ENCODE measurements at places on chromosomes 11 and 22.

DNA sequence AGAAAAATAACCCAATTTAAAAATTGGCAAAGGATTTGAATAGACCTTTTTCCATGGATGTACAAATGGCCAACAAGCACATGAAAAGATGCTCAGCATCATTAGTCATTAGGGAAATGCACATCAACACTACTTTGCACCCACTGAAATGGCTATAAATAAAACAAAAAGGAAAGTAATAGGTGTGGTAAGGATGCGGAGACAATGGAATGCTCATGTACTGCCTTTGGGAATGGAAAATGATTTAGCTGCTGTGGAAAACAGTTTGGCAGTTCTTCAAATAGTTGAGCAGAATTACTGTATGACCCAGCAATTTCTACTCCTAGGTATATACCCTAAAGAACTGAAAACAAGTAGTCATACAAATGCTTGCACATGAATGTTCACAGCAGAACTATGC is 37.4 kb downstream of the LARGE2 start:
- DNase-seq, result no peak

GRCh38 chr22:36913427-36914389 is at the start of gene CSF2RB:
TSS of gene CSF2RB (plus strand) at chr22:36913628. CDS start at chr22:36922208, 8,580 bp downstream.
- peak; percentile 24 for DNase-seq

- DNase-seq, result no peak
Observed at GRCh38 chr11:122405547-122406341, 249.8 kb upstream of the UBASH3B start.

- peak; percentile 88 for DNase-seq
Observed at GRCh38 chr22:37643225-37643847, 3.9 kb downstream of the SH3BP1 start.

- no peak for DNase-seq
Observed at GRCh38 chr11:113242060-113242459, 72.3 kb upstream of the TTC12 start.
